ENCODE measurements at places on chromosomes 11 and 22.

DNA sequence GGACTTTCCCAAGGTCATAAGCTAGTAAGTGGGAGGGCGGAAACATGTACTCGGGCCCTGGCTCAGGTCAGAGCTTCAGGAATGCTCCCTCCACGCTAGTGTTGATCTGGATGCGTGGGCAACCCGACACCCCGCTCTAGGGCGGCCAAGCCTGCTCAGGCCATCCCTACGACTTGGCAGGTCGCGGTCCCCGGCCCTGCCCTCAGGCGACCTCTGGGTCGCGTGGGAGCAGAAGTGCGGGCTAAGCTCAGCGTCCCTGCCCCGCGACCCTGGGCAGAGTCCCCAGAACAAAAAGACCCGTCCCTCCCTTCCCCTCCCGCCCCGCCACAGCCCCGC lies 781 bp upstream of the TEF start:
- no peak for DNase-seq

- no peak for DNase-seq
Measured at GRCh38 chr11:83574519-83574918, 288.4 kb upstream of the CCDC90B start.

DNA sequence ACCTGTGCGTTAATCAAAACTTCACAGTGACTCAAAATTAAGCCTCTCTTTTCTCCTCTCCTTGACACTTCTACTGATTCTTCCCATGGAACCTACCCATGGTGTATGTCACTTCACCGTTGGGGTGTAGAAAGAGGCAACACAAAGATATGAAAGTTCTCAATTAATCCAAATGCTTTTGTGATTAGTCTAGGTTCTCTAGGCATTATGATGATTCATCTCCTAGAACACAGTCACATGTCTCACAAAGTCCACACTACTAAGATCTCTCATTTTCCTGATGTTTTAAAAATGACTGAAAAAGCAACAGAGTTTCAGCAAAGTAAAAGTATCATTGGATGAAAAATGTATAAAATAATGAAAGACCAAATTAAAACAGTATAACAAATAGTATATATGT lies 13.7 kb upstream of the SCGB2A2 start:
- DNase-seq: no peak

DNA sequence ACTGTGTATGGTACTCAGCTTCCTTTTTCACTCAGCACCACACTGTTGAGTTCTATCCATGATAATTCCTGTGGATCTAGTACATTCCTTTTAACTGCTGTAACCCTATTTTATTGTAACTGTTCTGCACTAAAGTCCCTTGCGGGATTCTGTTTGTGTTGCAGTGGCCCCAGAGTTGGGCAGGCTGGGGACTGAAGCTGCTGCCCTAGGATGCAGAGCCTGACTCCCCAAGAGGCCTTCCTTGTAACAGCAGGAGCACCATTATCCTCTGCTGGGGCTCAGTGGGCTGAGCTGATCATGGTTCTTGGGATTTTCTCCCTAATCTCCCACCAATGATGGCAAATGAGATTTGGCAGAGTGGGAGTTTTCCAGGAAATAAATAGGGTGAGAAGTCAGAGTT lies 77.7 kb downstream of the CABIN1 start:
- no peak for DNase-seq

- no peak for DNase-seq
Measured at GRCh38 chr11:128933481-128934178, 9.0 kb downstream of the TP53AIP1 start.

DNA sequence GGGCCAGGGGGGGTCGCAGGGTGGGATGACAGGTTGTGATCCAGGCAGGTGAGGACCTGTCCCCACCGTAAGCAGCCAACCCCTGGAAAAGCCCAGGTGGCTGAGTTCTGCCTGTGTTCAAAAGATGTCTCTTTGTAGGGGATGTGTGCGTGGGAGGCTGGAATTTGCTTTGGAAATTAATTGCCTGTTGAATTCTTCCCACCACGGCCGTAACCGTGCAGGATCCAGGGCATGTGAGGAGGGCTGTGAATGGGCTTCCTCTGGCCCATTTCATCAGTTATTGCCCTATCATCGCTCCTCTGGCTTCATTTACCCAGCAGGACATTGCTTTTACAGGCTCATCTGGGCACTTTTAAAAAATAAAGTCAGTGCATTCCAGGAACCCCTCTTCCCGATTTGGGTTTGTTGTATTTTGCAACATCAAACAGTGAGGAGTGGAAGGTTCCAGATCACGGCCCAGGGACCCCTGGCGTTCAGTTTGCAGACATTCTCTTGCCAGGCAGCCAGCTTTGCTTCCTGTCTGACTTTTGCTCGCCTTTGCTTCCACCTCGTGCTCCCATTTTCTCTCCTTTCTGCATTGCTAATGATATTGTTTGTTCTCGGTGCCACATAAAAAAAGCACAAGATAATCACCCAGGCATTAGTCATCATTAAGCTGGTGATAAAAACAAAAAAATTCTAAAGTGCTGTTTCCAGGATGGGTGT lies 1306.6 kb downstream of the BRD1 start:
- peak; percentile 16 for DNase-seq

- DNase-seq: no peak
Measured at GRCh38 chr11:126612671-126613070, 257.2 kb downstream of the ST3GAL4 start.

GRCh38 chr22:40326905-40327735 lies 19.2 kb upstream of the ADSL start:
- no peak for DNase-seq
